ENCODE measurements at places on chromosomes 2 and 18. TPM values are rescaled to one million over a fixed set of nuclear protein-coding genes. Genes with fewer than 3 reads are reported as not detected.

C2orf92 gene
- 8.9 TPM for total RNA-seq

CCDC150 gene
- 2.6 TPM for total RNA-seq

FIGN gene
- total RNA-seq = not detected

GCKR gene
- total RNA-seq = not detected

FAM237A gene
- not detected for total RNA-seq

DNA sequence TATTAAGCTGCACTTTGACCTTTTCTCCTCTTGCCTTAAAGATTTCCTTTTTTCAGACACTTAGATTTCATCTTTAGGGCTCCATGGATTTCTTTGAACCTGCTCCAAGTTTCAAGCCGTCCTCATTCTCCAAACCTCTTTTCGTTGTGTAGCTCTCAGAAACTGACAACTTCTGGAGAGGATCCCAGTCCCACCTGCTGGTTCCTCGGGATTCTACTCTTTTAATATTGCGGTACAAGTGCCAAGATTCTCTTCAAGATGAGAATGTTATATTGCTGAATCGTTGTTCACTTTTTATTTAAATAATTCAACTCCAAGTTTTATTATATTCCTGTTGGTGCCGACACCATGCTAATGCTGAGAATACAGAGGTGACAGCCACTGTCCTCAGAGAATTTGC lies 141.1 kb downstream of the CDH20 start:
- H3K4me1 ChIP-seq = no peaks in the 10 kb centered on the region
- peaks cover 1% of the 10 kb centered on the region for H3K27me3 ChIP-seq
- H3K36me3 ChIP-seq = no peaks in the 10 kb centered on the region
- no peak overlapping the region for H3K27ac ChIP-seq
- H3K4me3 ChIP-seq = no peak overlapping the region

GRCh38 chr2:189933041-189933440 lies 129.5 kb downstream of the MSTN start:
- H3K36me3 ChIP-seq = no peaks in the 10 kb centered on the region
- H3K4me1 ChIP-seq = no peaks in the 10 kb centered on the region
- no peak for DNase-seq
- H3K4me3 ChIP-seq = no peak overlapping the region
- H3K27ac ChIP-seq = no peak overlapping the region

DNA sequence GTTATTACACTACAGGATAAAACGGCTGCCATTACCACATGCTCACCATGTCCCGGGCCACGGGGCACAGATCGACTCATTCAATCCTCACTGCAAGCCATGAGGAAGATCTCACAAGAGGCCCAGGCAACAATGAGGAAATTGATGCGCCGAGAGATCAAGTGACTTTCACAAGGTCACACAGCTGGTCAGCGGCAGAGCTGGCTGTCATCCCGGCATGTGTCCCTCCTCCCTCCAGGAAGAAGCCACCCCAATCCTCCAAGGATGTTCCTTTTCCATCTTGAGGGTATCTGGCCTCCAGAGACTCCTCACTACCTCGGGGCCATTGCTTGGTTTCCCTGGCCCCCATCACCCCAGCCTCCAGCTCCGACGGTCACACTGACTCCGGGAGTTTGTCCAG lies 65.3 kb upstream of the GLI2 start:
- H3K27ac ChIP-seq = no peak overlapping the region
- DNase-seq = no peak
- no peaks in the 10 kb centered on the region for H3K36me3 ChIP-seq
- H3K27me3 ChIP-seq = peaks cover 33% of the 10 kb centered on the region
- no peaks in the 10 kb centered on the region for H3K4me1 ChIP-seq

GRCh38 chr2:137154946-137155345 lies 389.6 kb downstream of the THSD7B start:
- no peak for DNase-seq
- no peaks in the 10 kb centered on the region for H3K4me1 ChIP-seq
- no peak overlapping the region for H3K4me3 ChIP-seq
- no peaks in the 10 kb centered on the region for H3K36me3 ChIP-seq
- H3K27ac ChIP-seq = no peak overlapping the region

GRCh38 chr2:43097644-43098408 lies 128.6 kb downstream of the ZFP36L2 start:
- no peak overlapping the region for H3K27ac ChIP-seq
- no peak overlapping the region for H3K4me3 ChIP-seq
- no peaks in the 10 kb centered on the region for H3K27me3 ChIP-seq
- DNase-seq = no peak
- H3K36me3 ChIP-seq = no peaks in the 10 kb centered on the region
- peaks cover 5% of the 10 kb centered on the region for H3K4me1 ChIP-seq
